ENCODE measurements at places on chromosomes 5 and 9. TPM values are rescaled to one million over a fixed set of nuclear protein-coding genes. Genes with fewer than 3 reads are reported as not detected.

DNA sequence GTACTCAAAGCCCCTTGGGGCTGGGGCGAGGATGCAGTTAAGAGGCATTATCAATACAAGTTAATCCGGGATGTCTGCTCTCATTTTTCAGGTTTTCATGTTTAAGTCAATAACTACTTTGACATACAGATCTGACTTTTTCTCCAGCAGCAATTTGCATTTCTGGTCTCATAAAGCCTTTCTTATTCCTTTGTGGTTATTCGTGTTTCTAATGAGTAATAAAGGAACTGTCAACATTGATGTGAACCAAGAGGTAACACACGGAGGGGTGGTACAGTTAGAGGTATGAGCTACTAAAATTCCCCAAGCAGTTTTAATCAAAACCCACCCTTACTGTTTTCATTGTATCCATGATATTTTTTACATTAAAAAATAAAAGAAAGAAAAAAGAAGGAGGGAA lies 138.0 kb upstream of the NFIB start:
- DNase-seq, result no peak
- H3K36me3 ChIP-seq, result no peaks in the 10 kb centered on the region
- no peaks in the 10 kb centered on the region for H3K4me1 ChIP-seq
- H3K4me3 ChIP-seq, result no peak overlapping the region
- peaks cover 2% of the 10 kb centered on the region for H3K27me3 ChIP-seq

The PCDHGC5 gene
- total RNA-seq, result not detected

The REXO4 gene
- 19.7 TPM for total RNA-seq

The TNFSF15 gene
- 0.03 TPM for total RNA-seq

The RMI1 gene
- 22.1 TPM for total RNA-seq

- DNase-seq, result peak; percentile 21
- peaks cover 21% of the 10 kb centered on the region for H3K36me3 ChIP-seq
- H3K27me3 ChIP-seq, result no peaks in the 10 kb centered on the region
- H3K4me1 ChIP-seq, result peaks cover 33% of the 10 kb centered on the region
- H3K27ac ChIP-seq, result peak overlapping the region; percentile 7
- no peak overlapping the region for H3K4me3 ChIP-seq
These were observed 12.9 kb downstream of the HAVCR1 start for GRCh38 chr5:157046041-157046440.

The PKD2L2 gene
- total RNA-seq, result 0.30 TPM

DNA sequence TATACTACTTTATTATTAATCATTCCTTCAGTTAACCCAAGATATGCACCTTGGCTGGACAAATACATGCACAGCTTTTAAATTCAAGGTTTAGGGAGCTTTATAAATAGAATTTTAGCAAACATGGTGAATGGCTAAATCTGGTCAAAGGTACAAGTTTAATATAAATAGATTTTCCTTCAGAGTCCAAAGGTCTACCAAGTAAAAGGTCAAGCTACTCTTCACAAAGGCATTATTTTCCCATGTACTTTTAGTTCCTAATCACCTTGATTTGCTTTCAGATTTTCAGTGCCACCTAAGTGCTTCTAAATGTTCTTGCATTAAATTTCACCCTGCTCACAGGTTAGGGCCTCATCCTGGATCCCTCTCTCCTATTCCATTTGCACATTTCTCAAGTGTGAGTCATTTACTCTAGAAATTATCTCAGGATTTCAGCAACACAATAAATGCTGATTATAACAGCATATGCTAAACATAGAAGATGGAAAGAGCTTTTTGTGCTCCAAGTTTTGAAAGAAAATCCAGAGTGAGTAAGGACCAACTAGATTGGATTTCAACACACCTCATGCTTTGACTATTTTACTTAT lies 459.4 kb upstream of the ITGA1 start:
- H3K27me3 ChIP-seq, result no peaks in the 10 kb centered on the region
- no peak for DNase-seq
- no peaks in the 10 kb centered on the region for H3K36me3 ChIP-seq
- no peak overlapping the region for H3K27ac ChIP-seq
- no peak overlapping the region for H3K4me3 ChIP-seq
- no peaks in the 10 kb centered on the region for H3K4me1 ChIP-seq

- no peak overlapping the region for H3K27ac ChIP-seq
- H3K4me1 ChIP-seq, result no peaks in the 10 kb centered on the region
- no peak overlapping the region for H3K4me3 ChIP-seq
These were observed 187.1 kb downstream of the ARHGEF28 start for GRCh38 chr5:73812962-73813588.

DNA sequence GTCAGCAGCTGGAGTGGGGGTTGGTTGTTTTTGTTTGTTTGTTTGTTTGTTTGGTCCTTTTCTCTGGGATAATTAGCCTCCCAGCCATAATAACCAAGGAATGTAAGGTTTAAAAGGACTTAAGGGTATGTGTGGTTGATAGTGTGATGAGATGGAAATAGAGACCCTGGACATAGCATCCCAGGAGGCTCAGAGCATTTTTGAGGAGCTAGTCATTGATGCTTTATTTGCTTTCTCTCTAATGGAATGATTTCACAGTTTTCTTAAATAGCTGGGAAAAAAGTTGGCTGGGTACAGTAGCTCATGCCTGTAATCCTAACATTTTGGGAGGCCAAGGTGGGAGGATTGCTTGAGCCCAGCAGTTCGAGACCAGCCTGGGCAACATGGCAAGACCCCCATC lies 45.1 kb downstream of the TTC1 start:
- H3K4me3 ChIP-seq, result no peak overlapping the region
- H3K27me3 ChIP-seq, result no peaks in the 10 kb centered on the region
- no peaks in the 10 kb centered on the region for H3K4me1 ChIP-seq

DNA sequence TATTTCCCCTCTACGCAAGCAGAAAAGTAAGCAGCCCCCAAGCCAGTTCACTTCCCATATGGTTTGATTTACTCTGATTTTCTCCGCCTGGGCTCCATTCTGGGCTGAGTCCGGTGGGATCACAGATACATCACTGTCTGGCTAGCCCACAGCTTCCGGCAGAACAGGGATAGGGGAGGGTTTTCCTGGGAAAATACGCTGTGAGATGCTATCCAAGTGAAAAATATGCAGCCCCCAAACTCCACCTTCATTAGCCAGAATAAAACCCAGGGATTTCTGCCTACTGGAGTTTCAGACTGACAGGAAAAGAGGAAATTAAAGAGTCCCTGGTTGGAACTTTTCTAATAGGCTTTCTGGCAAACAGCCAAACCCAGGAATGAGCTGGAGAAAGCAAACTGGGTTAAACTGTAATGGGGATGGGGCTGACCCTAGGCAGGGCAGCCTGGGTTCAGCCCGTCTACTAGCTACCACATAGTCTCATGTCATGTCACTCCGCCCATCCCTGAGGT lies 16.9 kb upstream of the NIPAL4 start:
- no peak overlapping the region for H3K4me3 ChIP-seq
- H3K27ac ChIP-seq, result no peak overlapping the region
- H3K36me3 ChIP-seq, result no peaks in the 10 kb centered on the region
- H3K27me3 ChIP-seq, result no peaks in the 10 kb centered on the region
- H3K4me1 ChIP-seq, result no peaks in the 10 kb centered on the region

- H3K4me3 ChIP-seq, result no peak overlapping the region
- DNase-seq, result no peak
- H3K27me3 ChIP-seq, result no peaks in the 10 kb centered on the region
- H3K36me3 ChIP-seq, result no peaks in the 10 kb centered on the region
These were observed 216.8 kb downstream of the PBX3 start for GRCh38 chr9:125963932-125964331.

GRCh38 chr9:18795947-18796671 lies 236.9 kb downstream of the SAXO1 start:
- no peaks in the 10 kb centered on the region for H3K4me1 ChIP-seq
- H3K27ac ChIP-seq, result no peak overlapping the region
- H3K36me3 ChIP-seq, result no peaks in the 10 kb centered on the region
- H3K27me3 ChIP-seq, result peaks cover 3% of the 10 kb centered on the region

- peak overlapping the region; percentile 96 for H3K4me3 ChIP-seq
- peak; percentile 47 for DNase-seq
- H3K27ac ChIP-seq, result peak overlapping the region; percentile 99
- no peaks in the 10 kb centered on the region for H3K27me3 ChIP-seq
These were observed 2.0 kb upstream of the MAT2B start for GRCh38 chr5:163503106-163504078.

DNA sequence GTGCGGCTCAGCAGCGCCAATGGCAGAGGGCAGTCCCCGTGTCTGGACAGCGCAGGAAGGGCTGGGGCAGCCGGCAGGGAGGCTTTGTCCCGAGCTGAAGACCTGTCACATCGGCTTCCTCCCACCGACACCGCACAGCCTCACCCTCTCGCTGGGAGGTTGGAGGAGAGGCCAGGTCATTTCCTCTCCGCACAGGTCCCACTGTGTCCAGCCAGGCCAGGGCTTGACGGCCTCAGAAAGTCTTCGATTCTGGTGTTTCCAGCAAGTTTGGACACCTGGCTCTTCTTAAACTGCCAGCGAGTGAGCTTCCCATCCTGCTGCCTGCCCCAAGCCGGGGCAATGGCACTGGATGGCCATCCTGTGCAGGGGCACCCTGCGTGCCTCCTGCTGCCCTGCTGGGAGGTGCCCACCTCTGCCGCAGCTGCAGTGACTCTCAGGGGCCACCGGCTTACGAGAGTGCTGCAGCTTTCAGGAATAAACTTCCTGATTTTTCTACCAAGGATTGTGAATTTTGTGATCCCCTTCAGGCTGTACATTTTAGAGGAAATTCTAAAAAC lies 33.9 kb downstream of the AHRR start:
- H3K27ac ChIP-seq, result no peak overlapping the region
- H3K36me3 ChIP-seq, result peaks cover 21% of the 10 kb centered on the region

- no peaks in the 10 kb centered on the region for H3K4me1 ChIP-seq
- H3K27ac ChIP-seq, result no peak overlapping the region
- no peak for DNase-seq
- H3K36me3 ChIP-seq, result no peaks in the 10 kb centered on the region
- H3K27me3 ChIP-seq, result no peaks in the 10 kb centered on the region
These were observed 246.0 kb upstream of the NUDT12 start for GRCh38 chr5:103808464-103809106.

DNA sequence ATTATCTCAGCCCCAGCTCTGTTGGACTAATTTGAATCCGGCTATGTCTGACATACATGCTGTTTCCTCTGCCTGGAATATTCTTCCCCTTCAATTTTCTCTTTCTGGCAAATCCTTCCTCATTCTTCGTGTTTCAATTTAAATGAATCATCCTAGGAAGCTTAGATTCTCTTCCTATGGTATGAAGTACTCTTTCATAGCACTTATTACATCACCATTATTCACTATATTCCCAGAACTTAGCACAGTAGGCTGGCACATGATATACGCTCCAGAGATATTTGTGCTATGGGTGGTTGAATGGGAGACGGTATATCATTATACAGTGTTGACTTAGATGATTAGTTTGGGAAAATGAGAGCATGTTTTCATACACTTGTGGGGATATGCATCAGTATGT lies 91.0 kb upstream of the JAK2 start:
- H3K4me3 ChIP-seq, result no peak overlapping the region
- no peak for DNase-seq
- H3K27ac ChIP-seq, result no peak overlapping the region
- peaks cover 3% of the 10 kb centered on the region for H3K27me3 ChIP-seq
- H3K4me1 ChIP-seq, result peaks cover 7% of the 10 kb centered on the region

GRCh38 chr9:102796244-102796643 lies 198.9 kb upstream of the CYLC2 start:
- no peak overlapping the region for H3K27ac ChIP-seq
- H3K4me3 ChIP-seq, result no peak overlapping the region
- H3K27me3 ChIP-seq, result no peaks in the 10 kb centered on the region

DNA sequence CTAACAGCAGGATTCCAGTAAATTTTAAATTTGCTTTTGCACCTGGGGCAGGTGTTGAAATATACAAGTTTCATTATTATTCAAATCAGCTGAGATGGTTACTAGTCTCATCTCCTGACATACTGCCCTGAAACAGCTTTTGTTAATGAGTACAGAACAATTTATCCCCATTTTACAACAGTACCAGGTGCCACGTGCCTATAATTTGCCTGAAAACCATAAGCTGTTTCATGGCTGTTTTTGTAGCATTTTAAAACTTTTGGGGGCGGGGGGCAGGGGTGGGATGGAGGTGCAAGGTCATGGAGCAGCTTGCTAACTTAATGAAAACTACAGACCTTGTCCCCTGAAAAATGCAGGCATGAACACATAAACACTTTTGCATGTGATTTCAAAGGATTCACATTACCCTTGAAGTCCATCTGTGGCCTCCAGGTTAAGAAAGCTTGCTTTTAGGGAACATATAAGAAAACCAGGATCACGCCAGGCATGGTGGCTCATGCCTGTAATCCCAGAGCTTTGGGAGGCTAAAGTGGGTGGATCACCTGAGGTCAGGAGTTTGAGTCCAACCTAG lies 42.1 kb downstream of the TIMD4 start:
- H3K4me1 ChIP-seq, result peaks cover 46% of the 10 kb centered on the region
- H3K27me3 ChIP-seq, result no peaks in the 10 kb centered on the region
- peaks cover 25% of the 10 kb centered on the region for H3K36me3 ChIP-seq
- peak overlapping the region; percentile 65 for H3K27ac ChIP-seq
- no peak overlapping the region for H3K4me3 ChIP-seq

DNA sequence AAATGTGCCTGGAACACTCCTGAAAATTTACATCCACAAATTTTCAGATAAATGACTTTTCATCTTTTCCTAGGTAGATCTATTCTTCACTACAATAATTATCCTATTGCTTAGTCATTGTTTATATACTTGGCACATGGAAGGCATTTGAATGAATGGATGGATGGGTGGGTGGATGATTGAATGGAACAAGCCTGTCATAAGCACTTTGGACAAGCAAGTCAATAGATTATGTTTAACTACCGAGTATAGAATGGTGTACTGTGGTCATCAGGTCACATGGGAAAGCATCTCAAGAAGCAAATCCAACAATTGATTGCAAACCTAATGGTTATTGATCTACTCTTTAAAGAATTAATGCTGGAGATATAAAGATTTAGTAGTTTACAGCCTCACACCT lies 114.4 kb upstream of the DMRTA1 start:
- H3K4me3 ChIP-seq, result no peak overlapping the region
- no peaks in the 10 kb centered on the region for H3K4me1 ChIP-seq
- no peak for DNase-seq
- no peaks in the 10 kb centered on the region for H3K36me3 ChIP-seq
- H3K27me3 ChIP-seq, result no peaks in the 10 kb centered on the region

The SLC4A9 gene
- 0.43 TPM for total RNA-seq

GRCh38 chr9:9437641-9438040 lies 1175.2 kb downstream of the PTPRD start:
- H3K4me3 ChIP-seq, result no peak overlapping the region
- no peak overlapping the region for H3K27ac ChIP-seq
- no peaks in the 10 kb centered on the region for H3K4me1 ChIP-seq
- H3K36me3 ChIP-seq, result no peaks in the 10 kb centered on the region

The MPDZ gene
- not detected for total RNA-seq

DNA sequence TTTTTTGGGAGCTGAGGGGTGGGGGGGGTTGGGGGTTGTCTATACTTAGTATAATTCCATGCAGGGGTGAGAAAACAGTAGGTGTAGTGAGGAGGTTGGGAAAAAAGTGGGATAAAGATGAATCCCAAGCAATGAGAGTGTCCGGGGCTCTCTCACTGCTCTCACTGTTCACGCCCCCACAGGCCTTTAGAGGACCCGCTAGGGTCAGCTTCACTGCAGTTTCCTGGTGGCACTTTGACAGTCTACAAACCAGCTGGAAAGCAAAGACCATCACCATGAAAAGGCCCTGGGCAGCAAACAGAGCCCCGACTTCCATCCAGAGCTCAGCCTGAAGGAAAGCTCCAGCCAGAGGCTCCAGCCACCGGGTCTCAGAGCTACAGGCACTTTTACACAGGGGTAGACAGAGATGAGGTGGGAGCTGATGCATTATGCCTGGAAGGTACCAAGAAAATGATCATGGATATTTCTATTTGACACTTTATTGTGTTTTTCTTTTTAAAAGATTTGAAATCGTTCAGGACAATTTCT lies 355.1 kb downstream of the ADAMTS6 start:
- no peak for DNase-seq
- H3K27ac ChIP-seq, result no peak overlapping the region
- H3K4me3 ChIP-seq, result no peak overlapping the region

Data from activated CD4-positive, alpha-beta memory T cell treated with anti-CD3 and anti-CD28 coated beads, Interleukin-2, amount 10 ng/mL, durations not matched to agents 7 days and 5 days (primary cell).